Right ventricle myocardium superior (tissue), 1 donor: ENCODE measurements at places on chromosomes 7 and 10. TPM values are rescaled to one million over a fixed set of nuclear protein-coding genes. Genes with fewer than 3 reads are reported as not detected.
A peak's percentile ranks its signal among the peaks of the same experiment; 100 is the strongest.

GRCh38 chr10:52172581-52172980, 141.5 kb upstream of the DKK1 start:
- no peak for DNase-seq

GRCh38 chr10:70809726-70810125, 6.0 kb upstream of the SGPL1 start:
- DNase-seq, result no peak

- no peak for DNase-seq
These were observed 199.0 kb downstream of the GPR37 start for GRCh38 chr7:124566583-124566982.

GRCh38 chr10:112314822-112315474, 31.7 kb downstream of the TECTB start:
- DNase-seq, result peak; percentile 81

The PPP1R3C gene
- total RNA-seq, result 135 TPM
